ENCODE measurements at places on chromosomes 1 and 21. TPM values are rescaled to one million over a fixed set of nuclear protein-coding genes. Genes with fewer than 3 reads are reported as not detected.

GRCh38 chr1:245512181-245512888, 357.6 kb downstream of the KIF26B start:
- DNase-seq: no peak

GRCh38 chr1:180155182-180155682, 563 bp downstream of the QSOX1 start:
- no peak for DNase-seq

DNA sequence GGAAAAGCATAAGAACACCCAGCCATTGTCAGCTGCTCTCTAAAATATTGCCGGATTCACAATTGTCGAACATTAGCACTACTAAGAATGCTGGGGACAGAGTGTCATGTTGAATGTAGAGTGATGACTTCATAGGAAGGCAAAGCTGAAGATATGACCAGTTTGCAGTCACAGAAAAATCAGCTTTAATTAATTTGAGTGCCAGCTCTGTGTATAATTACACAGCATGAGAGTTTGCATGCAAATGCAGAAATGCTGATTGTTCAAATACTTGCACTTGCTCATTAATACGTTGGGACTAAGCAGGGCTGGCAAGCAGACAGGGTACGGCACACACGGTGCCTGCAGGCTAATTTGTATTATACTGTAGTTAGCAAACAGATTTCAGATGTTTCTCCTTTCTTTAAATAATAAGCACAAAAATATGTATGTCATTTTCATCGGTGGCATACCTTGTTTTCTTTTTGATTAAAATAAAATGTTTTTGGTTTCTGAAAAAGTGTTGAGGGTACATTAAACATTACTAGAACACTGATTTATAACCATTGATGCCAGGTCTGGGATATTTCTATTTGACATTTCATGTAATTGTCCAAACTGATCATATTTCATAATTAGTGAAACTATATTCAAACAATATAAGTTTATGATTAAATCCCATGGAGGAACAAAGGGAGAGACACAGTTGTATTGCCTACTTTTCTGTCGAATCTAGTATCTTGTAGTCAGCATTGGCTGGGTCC, 99.8 kb upstream of the ADGRL2 start:
- DNase-seq: no peak

DNA sequence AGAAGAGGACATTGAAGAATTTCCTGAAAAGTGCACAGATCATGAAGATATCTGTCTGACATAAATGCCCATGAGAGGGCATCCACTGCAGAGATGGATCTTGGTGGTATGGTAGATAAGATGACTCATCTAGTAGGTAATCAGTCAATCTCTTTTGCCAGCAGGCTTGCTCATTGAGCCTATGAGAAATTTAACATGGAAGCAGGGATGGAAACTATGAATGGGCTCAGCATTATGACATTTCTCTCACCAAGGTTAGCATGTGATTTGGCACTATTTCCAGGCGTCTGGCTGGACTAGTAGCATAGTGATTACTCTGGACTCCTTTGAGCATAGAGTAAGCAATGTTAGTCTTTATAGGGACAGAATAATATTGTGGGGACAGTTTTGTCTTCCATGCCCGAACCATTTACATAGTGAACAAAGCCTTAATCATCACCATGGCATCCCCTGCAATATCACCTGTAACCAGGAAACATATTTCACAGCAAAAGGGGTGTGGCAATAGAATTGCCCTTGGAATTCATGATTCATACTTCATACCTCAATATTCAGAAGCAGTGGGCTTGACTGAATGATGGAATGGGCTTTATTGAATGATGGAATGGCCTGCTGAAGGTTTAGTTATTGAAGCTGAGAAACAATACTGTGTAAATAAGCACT, 7.3 kb downstream of the OR2C3 start:
- no peak for DNase-seq

- DNase-seq: no peak
These were observed 39.9 kb downstream of the STPG1 start for GRCh38 chr1:24373710-24374109.

DNA sequence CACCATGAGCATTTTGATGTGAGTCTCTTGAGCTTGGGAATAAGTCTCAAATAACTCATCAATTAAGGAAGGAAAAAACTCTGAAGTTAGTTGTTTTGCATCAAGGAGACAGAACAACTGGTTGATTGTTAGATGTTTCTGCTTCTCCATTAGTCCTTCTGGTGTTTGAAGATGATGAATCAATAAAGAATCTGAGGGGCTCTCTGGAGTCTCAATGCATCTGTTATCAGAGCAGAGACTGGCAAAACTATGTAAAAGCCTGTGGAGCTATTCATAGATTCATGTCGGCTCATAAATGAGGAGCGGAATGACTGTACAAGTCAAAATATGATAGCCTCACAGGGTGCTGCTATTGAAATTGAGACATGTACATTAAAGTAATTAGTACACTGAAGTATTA, 73.3 kb upstream of the ZC3H11B start:
- DNase-seq: no peak

GRCh38 chr1:93958726-93959100, 49.5 kb upstream of the GCLM start:
- no peak for DNase-seq

DNA sequence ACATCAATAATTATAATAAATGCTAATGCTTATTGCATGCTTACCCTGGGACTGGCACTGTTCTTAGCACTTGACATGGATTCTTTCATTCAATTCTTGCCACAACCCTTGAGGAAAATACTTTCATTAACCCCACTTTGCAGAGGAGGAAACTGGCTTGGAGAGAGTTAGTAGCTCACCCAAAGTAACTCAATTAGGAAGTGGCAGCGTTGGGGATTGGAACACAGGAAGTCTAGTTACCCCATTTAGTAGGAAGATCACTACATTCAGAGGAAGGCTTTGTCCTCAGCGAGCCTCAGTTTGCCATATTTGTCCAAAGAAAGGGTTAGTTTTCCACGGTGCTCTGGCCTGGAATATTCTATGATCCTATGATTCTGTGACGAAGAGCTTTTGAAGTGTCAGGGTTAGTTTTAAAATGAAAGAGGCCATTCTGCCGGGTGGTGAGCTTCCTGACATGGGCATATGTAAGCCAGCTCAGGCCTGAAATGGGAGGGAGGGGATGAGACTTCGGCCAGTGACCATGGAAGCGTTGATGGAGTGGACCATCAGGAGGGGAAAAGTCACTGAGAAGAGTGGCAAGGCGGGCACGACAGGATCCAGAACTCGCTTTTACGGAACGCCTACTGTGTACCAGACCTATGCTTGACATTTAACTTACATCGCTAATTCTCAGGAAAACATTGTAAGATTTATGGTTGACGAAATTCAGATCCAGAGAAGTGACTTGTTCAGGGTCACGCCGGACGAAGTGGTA, 28.2 kb upstream of the EPB41 start:
- DNase-seq: no peak

The CFHR3 gene
- 0.72 TPM for total RNA-seq

The IFFO2 gene
- 7.3 TPM for total RNA-seq

The CELSR2 gene
- 1.7 TPM for total RNA-seq

Data from omental fat pad (tissue), 4 donors.